ENCODE measurements at places on chromosomes 3 and 15.

- DNase-seq, result no peak
Observed at GRCh38 chr15:52221730-52222129, 30.5 kb upstream of the GNB5 start.

DNA sequence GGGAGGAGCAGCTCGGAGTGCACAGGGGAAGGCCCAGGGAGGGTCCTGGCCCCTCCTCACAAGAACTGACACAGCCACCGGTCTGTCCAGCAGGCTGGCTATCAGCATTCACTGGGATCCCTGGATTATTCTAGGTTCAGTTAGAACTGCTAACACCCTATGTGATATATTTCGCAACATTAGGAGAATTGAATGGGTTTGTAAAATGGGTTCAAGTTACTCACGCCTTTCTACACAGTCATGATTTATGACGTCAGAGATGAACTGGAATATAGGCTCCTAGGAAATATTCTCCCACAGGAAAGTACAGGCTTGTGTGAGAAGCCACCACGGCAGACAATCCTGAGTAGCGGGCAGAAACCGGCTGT, 969 bp upstream of the BSN start:
- DNase-seq, result peak; percentile 8

DNA sequence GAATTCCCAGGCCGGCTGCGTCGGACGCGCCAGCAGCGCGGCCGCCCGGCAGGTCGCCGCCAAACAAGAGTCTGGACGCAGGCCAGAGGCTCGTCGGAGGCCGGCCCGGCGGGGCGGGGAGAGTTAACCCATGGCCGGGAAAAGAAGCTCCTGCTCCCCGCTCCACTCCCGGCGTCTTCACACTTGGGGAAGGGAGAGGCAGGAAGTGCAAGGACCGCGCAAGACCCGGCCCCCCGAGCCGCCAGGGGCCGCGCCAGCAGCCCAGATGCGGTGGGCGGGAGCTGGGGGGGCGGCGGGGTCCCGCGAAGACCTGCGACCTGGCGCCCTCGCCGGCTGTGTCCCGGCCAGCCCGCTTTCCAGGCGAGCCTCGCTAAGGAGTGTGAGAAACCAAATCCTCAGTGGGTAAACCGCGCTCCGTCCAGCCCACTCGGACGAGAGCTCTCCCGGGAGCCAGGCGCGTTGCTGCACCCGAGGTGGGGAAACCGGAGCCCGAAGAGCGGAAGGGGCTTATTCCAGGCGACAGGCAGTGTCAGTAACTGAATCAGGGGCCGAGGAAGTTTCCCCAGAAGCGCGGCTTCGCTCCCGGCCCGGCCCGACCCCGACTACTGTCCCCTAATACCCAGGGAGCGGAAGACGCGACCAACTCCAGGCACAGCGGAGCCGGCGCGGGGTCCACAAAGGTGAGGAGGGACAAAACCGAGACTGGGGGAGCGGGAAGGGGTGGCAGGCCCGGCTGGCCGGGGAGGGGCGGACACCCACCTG, 721 bp downstream of the ADAMTS7 start:
- DNase-seq, result peak; percentile 74

GRCh38 chr15:41429003-41429890, 12.4 kb downstream of the RTF1 start:
- no peak for DNase-seq

DNA sequence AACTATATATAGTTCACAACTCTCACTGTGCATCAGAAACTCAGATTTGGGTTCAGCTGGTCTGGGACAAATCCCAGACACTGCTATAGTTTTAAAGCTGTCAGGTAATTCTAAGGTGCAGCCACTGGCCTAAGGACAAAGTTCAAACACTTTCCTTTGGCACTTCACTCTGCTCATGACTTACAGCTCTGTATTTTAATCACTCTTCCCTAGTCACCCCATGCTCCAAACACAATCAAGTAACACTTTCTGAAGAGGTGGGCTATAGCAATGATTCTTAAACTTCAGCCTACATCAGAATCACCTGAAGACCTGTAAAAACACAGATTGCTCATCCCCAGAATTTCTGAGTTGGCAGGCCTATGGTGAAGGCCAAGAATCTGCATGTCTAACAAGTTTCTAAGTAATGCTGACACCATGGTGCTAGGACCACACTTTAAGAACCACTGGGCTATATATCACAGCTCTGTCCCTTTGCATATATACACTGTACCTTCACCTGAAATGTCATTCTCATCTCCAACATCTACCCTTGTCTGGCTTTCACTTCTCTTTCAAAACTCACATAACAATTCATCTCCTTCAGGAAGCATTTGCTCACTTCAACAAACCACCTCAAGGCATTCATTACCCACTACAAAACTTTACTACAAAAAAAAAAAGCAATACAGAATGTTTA, 21.4 kb downstream of the STAG1 start:
- DNase-seq, result no peak

DNA sequence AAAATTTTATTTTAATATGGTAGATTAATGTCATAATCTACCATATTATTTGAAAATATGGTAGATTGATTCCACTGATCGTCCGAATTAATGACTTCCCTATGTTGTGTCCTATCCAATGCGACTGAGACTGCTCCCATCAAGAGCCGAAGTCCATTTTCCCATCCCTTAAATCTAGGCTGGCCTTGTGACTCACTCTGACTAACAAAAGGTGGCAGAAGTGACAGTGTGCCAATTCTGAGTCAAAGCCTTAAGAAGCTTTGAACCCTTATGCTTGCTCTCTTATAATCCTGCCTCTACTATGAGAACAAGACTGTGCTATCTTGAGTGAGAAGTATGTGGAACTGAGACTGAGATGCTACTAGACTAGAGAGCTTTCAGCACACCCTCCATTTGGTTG, 387.2 kb downstream of the ROBO1 start:
- DNase-seq, result no peak

DNA sequence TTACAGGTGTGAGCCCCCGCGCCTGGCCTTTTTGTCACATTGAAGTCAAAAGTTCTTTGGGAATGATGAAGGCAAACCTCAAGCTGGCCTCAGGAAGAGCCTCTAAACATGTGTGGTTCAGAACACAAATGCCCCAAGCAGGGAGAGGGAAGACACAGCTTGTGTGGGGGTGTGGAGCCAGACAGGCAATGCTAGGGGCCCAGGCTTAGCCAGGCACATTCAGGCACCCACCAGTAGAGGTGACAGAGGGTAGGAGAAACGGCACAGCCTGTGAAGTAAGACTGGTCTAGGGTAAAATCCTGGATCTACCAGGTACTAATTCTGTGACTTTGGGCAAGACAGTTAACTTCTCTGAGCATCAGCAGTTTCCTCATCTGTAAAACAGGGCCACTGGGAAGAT, 3.5 kb downstream of the HDC start:
- peak; percentile 44 for DNase-seq

- DNase-seq, result no peak
Observed at GRCh38 chr3:176848431-176849214, 348.7 kb downstream of the TBL1XR1 start.

GRCh38 chr3:38421679-38422336, 31.9 kb upstream of the ACVR2B start:
- peak; percentile 10 for DNase-seq

DNA sequence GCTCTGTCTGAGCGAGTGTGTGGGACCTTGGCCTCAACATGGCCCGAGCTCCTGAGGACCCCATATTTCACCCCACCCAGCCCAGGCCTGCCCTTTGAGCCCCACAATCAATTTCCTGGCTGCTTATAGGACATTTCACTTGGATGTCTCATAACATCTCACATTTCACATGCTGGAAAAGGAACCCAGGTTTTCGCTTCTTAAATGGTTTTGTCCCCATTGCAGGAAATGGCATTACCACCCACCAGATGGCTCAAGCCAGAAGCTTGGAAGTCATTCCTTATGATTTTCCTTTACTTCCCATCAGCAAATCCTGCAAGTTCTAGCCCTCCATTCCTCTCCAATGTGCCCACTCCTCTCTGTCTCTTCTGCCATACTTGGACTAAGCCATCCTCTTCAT, 14.9 kb downstream of the ITGA11 start:
- no peak for DNase-seq

GRCh38 chr3:141275032-141275422, 43.4 kb downstream of the PXYLP1 start:
- DNase-seq, result no peak

DNA sequence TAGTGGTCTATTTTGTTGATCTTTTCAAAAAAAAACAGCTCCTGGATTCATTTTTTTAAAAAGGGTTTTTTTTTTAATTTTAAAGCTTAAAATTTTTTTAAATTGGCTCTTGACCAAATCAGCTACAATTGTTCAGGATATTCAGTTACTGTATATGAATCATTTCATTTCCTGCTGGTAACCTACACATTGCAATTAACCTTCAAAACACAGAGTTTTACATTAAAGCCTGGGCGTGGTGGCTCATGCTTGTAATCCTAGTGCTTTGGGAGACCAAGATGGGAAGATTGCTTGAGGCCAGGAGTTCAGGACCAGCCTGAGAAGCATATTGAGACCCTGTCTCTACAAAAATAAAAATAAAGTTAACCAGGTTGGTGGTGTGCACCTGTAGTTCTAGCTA, 163.4 kb downstream of the ALDH1A2 start:
- no peak for DNase-seq

GRCh38 chr3:126350502-126351085, 6.6 kb downstream of the KLF15 start:
- DNase-seq, result no peak

DNA sequence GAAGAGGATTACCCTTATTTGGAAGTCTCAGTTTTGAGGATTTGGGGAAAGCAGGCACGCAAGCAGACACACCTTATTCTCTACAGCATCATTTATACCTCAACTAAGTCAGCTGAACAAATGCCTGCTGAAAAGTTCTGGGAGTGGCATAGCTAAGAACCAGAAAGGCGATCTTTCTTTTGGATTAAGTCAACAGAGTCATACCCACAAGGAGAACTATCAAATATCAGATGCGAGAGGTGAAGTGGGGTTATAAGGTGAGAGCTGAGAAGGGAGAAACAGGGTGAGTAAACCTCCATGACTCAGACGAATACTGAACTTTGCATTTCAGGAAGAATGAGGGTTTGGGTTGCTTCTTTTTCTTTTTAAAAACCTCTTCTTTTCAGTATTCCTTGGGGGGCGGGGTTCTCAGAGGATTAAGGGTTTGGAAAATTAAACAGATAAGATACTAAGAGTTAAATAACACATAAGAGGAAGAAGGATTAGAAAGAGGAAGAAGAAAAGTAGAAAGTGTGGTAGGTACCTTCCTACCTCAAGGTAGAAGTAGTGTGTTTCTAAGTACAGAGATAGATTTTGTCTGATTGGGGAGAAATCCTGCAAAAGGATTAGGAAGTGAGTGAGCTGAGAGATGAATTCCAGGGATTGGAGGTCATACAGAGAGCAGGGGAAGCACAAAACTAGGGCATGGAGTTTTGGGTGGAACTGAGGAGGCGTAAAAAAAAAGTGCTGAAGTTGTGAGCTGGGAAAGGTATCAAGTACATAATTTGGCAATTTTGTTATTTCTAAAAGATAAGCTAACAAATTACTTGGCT, 41.3 kb upstream of the ICE2 start:
- peak; percentile 74 for DNase-seq

DNA sequence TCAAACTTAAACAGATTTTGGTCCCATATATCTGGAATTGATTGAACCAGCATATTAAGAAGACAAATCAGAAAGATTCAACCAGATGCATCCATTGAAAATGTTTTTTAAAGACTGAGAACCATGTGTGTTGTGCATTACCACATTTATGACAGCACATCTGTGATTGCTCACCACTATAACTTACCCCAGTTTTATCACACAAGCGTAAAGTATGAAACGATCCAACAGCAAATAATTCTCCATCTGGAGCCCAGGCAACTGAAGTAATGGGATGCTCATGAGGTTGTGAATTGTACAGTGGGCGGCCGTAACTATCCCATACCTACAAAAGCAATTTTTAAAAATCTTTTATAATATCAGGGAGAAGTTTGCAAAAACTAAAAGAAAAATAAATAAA, 43.2 kb downstream of the IFT80 start:
- no peak for DNase-seq

GRCh38 chr3:139928708-139929505, 6.1 kb upstream of the CLSTN2 start:
- DNase-seq, result no peak

DNA sequence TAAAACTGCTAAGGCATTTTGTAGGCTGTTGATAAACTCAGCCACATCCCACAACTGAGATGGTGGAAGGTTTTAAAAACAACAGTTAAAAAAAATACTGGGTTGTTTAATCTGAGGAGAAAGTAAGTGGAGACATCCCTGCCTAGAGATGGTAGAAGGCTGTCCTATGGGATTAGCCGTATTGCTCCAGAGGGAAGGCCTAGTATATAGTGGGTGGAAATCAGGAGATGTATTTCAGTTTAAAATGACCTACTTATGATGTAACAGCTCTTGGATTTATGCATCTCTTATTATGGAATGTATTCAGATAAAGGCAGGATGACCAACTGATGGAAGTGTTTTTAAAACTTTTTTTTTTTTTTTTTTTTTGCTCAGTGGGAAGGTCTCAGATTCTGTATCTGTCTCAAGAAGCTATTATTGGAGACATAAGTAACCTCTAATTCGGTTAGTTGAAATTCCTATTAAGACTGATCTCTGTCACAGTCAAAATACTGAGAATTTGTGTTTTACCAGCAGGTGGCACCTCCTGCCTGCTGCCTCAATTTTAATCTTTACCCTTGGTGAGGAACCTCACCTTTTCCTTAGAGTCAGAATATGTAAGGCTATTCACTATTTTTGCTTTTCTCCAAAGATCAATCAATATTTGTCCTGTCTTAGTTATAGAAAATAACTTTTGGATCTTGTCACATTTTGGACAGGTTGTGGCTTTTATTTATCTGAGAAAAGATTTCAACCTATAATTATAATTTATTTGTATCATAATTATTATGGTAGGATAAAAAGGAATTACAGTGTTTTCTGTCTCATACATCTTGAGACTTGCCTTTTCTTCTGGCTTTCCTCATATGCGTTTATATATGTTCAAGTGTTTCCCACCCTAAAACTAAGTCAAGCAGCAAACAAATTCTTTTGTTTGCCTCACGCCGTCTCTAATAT, 63.0 kb downstream of the VPS8 start:
- peak; percentile 50 for DNase-seq

- DNase-seq, result no peak
Observed at GRCh38 chr3:17969244-17969643, 226.8 kb upstream of the TBC1D5 start.

DNA sequence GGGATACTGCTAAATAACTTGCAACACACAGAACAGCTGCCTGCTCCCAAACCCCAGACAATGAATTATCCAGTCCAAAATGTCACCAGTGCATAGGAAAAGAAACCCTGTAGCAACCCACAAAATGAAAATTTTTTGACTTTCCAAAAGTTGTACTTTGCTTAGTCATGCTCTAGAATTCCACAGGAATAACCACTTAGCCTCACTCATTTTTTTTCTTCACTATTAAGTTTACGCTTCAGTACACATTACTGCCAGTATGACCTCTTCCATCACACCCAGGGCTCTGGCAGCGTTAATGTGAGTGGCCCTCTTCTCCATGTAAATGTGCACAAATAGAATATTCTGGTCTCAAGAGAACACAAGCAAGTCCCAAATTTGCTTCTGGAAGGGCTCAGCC, 259.8 kb downstream of the MAGI1 start:
- no peak for DNase-seq

DNA sequence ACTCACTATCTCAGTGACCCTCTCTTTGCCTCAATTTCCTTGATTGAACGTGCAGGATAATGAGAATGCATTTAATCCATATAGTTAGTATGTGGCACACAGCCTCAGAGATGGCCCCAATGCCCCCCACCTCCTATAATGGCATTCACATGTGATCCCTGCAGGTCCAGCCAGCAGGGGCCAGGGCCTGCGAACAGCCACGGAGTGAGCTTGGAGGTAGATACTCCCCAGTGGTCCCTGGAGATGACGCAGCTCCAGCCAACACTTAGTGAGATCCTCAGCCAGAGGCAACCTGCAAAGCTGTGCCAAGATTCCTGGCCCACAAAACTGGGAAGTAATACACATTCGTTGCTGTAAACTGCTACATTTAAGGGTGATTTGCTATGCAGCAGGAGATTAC, 184.9 kb upstream of the NSMCE3 start:
- DNase-seq, result no peak
